ENCODE measurements at places on chromosomes 16 and 17.

DNA sequence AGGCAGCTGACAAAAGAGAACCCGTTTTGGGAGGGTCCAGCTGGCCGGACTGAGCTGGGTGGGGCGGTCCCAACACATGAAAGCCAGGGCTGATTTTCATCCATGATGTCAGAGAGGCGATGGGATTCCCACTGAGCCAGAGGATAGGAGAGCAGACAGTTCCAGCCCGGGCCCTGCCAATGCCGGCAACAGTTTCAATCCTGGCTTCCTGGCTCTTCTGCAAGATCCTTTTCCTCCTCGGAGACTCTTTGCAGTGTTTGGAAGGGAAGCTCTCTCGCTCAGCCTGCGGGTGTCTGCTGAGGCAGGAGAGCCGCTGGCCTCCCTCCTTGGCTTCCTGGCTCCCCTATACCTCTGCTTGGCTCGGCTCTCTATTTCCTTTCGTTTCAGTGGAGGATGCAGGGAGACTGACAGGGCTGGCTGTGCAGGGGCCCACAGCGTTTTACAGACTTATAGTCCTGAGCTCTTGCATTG is 145.5 kb upstream of the SOX9 start:
- DNase-seq: peak; percentile 64

DNA sequence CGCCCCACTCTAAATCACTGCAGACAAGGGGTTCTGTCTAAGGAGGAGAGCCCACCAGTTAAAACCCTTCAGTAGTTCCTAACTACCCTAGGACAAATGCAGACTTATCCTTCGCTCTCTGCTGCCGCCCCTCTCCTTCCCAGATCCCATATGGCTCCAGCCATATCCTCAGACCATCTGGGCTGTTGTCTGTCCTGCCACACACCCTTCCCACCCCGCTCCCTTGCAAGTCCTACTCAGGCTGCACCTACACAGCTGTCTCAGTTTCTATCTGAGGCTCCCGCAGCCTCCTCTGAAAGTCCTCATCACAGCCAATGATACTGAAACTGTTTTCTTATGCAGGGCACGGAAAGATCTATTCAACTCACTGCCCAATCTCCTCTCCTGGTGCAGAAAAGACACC is 720 bp upstream of the BCKDK start:
- DNase-seq: peak; percentile 2

GRCh38 chr17:63774141-63774968 is at the start of gene DDX42:
TSS of gene DDX42 (plus strand) at chr17:63774170. CDS start at chr17:63787050, 12,880 bp downstream.
- peak; percentile 80 for DNase-seq

- peak; percentile 52 for DNase-seq
Observed at GRCh38 chr17:27506348-27507218, 50.3 kb downstream of the KSR1 start.

DNA sequence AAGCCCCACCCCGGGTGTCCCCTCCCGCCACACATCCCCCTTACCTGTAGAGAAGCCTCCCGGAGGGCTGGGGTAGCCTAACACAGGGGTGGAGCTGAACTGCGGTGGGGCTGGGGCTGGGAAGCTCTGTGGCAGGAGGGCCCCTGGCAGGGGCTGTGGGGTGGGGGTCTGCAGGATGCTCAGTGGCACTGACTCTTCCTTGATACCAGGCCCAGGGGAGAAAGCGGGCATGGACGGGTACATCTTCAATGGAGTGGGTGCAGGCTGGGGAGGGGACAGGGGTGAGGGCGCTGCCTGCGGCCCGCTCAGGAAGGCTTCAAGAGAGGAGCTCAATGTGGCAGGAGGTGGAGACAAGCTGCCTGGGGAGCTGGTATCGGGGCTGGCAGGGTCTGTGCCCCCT is 16.7 kb downstream of the SREBF1 start:
- DNase-seq: no peak

DNA sequence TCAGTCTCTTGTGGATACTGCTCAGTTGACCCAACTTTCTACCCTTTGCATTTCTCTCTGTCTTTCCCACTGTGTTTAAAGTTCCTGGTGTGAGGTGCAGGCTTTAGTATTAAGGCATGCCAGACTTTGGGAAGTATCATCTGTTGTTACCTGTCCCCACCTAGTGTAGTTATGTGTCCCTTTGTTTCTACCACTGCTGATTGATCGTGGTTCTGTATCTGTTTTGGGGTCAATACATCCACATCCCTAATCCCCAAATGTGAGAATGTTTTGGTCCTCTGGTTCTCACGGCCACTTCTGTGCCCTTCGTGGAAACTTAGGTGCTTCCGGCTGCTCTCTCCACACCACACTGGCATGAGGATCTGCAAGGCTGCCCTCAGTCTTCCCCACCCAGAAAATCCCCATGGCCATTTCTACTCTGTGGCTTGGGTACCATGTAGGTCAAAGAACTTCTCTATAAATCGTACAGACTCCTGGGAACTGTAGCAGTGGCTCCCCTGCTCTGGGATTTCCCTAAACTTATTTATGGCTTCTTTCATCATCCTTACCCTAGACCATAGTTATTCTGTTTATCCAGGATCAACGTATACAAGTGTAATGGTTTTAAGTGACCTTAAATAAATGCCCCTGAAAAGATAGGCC is 443.2 kb downstream of the XYLT1 start:
- DNase-seq: no peak

- no peak for DNase-seq
Observed at GRCh38 chr16:83704656-83705055, 103.1 kb upstream of the HSBP1 start.

GRCh38 chr17:75587675-75588595 is at the start of gene MYO15B:
TSS of gene MYO15B (plus strand) at chr17:75587800. CDS start at chr17:75588058, 258 bp downstream.
- peak; percentile 75 for DNase-seq

GRCh38 chr16:62249069-62249468 is 212.8 kb upstream of the CDH8 start:
- no peak for DNase-seq

DNA sequence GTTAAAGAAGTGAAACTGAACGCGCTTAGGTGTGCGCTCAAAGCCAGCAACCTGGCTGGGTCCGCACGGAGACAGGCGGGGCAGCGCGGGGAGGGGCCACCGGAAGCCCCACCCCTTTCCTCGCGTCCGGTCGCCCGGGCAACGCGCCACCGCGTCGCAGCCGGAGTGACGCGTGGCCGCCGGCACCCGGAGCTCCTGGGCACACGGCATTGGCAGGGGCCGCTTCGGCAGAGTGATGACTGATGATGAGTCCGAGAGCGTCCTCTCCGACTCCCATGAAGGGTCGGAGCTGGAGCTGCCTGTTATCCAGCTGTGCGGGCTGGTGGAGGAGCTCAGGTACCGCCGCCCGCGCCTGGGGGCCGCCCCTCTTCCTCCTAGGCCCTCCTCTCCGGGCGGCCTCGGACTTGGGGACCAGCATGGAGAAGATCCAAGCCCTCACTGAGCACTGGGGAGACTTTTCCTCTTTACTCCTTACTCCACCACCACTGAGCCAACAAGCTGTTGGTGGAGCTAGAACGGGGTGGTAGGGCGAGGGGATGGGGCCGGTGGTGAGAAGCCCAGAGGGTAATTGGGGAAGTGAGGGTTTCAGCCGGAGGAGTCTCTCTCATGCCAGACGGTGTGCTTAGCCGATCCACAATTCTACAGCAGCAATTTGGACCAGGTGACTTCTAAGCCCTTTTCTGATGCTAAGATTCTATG is 44.9 kb downstream of the PRSS54 start:
- peak; percentile 94 for DNase-seq

DNA sequence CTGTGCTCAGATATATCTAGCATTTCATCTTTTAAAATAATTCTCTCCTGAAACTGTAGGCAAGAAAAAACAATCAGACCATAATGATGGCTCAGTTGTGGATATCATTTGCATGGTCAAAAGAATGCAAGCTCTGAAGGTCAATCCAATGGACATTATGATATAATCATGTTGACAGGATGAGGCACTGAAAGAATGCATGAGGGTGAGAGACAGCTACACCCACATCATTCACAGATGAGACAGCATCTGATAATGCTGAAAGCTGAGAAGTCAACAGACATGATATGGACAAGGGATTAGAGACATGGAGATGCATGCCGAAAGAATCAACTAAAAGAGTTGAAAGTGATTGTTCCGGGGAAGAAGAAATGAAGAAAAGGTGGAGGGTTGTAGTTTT is 346.4 kb upstream of the CDH5 start:
- DNase-seq: no peak

DNA sequence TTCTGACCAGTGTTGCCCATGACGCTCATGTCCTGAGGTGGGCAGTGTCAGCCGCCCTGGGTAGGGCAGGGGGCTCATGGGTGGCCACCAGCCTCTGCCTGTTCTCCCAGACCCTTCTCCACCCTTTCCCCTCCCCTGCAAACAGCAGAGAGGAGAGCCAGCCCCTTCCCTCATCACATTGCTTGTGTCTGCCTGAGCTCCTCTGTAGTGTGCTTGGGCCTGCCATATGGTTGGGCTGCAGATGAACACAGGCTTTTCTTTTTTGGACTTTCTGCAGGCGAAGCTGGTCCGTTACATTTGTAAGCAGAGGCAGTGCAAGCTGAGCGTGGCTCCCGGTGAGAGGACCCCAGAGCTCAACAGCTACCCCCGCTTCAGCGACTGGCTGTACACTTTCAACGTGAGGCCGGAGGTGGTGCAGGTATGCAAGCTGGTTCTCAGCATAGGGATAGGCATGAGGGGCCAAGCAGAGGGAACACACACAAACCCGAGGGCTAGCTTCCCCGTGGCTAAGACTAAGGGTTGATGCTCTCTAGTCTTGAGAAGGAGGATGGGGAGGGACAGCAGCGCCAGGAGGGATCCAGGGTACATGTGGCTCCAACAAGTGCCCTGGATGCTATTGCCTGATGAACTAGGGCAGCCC is 80.6 kb upstream of the LGALS9 start:
- no peak for DNase-seq
